H9 (cell line): ENCODE measurements at places on chromosomes 11 and 22.

DNA sequence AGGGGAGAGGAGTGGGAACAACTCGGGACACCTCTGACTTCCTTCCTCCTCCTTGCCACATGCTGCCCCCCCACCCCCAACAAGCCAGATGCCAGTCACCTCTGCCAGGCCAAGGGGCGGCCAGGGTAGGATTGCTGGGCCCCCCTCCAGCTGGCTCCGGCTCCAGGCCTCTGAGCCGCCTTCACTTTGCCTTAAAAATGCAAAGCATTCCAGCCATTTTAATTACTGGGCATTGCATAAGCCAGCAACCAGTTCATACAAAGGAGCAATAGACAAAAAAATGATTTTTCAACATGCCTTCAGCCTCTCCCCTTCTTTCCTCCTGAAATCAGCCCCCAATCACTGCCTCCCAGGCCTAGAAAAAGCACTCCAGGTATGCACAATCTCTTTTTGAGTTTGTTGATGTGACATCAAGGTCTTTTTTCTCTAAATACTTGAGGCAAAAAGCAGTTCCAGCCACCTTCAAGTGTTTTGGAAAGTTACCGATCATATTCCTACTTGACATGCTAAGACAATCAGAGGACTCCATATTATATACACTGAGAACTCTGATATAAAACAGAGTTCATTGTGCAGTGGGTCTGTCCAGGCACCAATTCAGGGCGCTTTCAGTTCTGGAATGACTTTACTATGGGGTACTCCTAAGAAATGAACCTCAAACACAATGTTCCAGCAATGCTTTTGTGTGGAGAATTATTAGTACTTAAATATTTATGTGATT is 12.4 kb upstream of the TIMP3 start:
- DNase-seq, result no peak

GRCh38 chr11:95939091-95939490 is 15.2 kb upstream of the MTMR2 start:
- DNase-seq, result no peak

- no peak for DNase-seq
Measured at GRCh38 chr11:19173964-19174638, 27.7 kb downstream of the CSRP3 start.

GRCh38 chr22:35330258-35330861 is 30.7 kb downstream of the TOM1 start:
- DNase-seq, result no peak

DNA sequence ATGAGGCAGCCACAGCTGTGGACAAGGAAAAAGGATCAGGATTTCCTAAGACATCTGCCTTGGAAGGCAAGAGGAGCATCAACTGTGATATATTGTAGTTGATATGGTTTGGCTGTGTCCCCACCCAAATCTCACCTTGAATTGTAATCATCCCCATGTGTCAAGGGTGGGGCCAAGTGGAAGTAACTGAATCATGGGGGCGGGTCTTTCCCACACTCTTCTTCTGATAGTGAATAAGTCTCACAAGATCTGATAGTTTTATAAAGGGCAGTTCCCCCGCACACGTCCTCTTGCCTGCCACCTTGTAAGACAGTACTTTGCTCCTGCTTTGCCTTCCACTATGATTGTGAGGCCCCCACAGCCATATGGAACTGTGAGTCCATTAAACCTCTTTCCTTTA is 10.2 kb downstream of the RIC8A start:
- DNase-seq, result no peak

DNA sequence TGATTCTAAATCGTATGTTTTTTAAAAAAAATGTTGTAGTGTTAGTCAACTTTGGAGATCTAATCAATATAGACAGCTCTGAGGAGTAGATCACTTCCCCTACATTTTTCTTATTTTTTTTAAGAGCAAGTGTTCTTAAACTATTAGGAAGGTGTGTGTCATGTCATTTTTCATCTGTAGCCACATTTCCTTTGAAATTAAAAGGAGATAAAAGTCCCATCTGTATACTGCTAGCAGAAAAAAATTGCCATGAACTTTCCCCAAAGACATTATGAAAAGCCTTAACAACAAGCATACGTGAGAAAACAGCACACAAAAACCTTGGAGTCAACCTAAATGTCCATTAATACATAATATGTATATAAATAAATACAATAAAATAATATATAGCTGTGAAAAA is 286.6 kb downstream of the ETS1 start:
- DNase-seq, result no peak

- DNase-seq, result no peak
Measured at GRCh38 chr11:5038341-5038740, 8.0 kb upstream of the OR52J3 start.

DNA sequence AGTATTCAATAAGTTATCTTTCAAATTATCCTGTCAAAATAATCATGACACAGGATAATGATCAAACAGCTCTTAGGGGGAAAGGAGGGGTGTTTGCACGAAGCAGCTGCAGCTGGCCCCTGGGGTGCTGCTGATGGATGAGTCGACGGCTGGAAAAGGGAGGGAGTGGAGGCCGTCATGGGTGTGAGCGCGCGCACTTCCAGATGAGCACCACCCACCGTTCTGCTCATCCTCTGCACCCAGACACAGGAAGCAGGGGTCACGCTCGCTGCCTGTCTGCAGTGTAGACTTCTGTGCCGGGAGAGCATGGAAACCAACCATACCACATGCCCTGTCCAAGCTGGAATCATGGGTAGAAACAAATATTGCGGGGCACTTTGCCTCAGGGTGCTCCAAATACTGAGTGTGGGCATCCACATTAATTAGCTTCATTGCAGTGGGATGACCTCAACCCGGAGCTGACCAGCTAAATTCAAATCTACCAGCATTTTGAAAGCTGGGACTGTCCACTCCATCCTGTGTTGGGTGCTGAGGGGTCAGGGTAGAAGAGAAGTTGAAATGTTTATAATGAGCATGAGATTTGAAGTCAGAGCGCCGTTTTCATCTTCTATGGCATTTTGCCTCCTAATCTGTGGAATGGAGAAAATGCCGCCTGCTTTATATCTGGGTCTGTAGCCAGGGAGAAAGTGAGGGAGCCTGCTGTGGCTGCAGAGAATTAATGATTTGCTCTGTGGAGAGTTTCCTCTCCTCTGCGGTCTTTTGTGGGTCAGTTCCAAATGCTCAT is 802.4 kb downstream of the TBC1D22A start:
- DNase-seq, result no peak

DNA sequence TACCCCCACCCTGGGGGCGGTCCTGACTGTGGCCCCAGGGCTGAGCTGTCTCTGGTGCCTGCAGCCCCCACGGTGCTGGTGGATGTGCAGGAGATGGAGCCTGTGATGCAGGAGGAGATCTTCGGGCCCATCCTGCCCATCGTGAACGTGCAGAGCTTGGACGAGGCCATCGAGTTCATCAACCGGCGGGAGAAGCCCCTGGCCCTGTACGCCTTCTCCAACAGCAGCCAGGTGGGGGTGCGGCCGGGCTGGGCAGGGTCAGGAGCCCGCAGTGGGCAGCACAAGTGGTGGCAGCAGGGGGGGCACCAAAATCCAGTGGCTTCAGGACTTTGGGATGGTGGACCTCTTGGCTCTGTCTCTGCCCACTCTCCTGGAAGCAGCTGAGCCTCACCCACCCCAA is 8.0 kb upstream of the NDUFS8 start:
- no peak for DNase-seq
